A549 treated with Mapracorat at 1 μM for 4 hours (cell line): ENCODE measurements at places on chromosomes 5 and 9. TPM values are rescaled to one million over a fixed set of nuclear protein-coding genes. Genes with fewer than 3 reads are reported as not detected.

The PCDHGA10 gene
- 0.02 to 0.03 TPM in 2 of 5 replicates, not detected in the others for total RNA-seq

The ORM2 gene
- not detected in 5 replicates for total RNA-seq

The PDCD1LG2 gene
- 0.16 to 0.29 TPM (median 0.19 TPM) in 5 replicates for total RNA-seq

The TRIM52 gene
- 4.8 to 7.1 TPM (median 6.2 TPM) in 5 replicates for total RNA-seq

The LCN1 gene
- not detected in 5 replicates for total RNA-seq

The SPINK7 gene
- total RNA-seq, result not detected in 5 replicates

The ZBTB6 gene
- total RNA-seq, result 4.8 to 5.4 TPM (median 5.0 TPM) in 5 replicates

The CNOT6 gene
- 15.1 to 20.5 TPM (median 18.5 TPM) in 5 replicates for total RNA-seq

The LCN2 gene
- total RNA-seq, result 2.7 to 5.2 TPM (median 4.3 TPM) in 5 replicates

The EPB41L4B gene
- total RNA-seq, result 16.8 to 18.8 TPM (median 17.8 TPM) in 5 replicates
